Left colon (tissue), 2 donors: ENCODE measurements at places on chromosomes 2 and 18.
A peak's percentile ranks its signal among the peaks of the same experiment; 100 is the strongest.

GRCh38 chr2:13089971-13090370, 373.2 kb downstream of the TRIB2 start:
- DNase-seq: no peak

DNA sequence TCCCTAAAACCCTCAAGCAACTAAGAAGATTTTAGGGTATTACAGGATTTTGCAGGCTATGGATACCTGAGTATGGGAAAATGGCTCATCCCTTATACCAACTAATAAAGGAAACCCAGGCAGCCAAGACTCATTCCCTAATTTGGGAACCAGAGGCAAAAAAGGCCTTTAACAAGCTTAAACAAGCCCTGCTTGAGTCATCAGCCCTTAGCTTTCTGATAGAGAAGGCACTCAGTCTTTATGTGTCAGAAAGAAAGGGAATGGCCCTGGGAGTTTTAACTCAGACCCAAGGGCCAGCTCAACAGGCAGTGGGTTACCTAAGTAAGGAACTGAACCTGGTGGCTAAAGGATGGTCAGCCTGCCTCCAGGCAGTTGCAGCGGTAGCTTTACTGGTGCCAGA, 96.9 kb upstream of the RMP24 start:
- DNase-seq: no peak

DNA sequence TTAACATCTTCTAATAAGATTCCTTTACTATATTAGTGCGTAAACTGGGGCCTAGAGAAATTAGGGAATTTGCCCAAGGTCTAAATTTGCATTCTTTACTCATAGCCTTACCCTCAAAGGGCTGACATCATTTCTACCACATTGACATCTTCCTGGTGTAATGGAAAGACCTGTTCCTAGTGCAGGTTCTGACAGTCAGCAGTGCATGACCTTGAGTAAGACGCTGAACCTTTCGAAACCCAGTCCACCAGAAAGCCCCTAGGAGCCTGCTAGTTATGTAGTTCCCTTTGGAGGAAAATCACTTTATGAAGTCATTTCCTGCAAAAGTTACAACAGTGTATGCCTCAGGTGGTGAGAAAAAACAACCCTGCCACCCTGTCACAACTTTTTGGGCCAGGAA, 388.3 kb downstream of the TNS1 start:
- DNase-seq: no peak

DNA sequence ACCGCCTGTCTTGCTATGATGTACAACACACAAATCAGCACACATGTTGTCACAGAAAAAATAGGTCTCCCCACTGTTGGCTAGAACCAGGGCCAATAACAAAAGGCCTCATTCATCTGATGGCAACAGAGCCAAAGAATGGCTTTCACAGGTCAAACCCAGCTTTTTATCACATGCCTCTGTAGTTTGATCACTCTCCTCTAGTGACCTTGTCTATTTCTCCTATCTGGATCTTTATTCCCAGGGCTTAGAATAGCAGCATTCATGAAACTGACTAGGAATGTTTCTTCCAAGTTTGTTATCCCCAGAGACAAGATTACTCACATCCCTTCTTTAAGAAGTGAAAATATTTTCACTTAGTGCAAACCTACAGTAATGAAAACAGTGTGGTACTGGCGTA, 285.8 kb upstream of the GYPC start:
- DNase-seq: no peak

GRCh38 chr2:9380702-9381628, 42.4 kb downstream of the ITGB1BP1 start:
- DNase-seq: peak; percentile 35

GRCh38 chr2:16507655-16508489, 157.8 kb downstream of the CYRIA start:
- peak; percentile 27 for DNase-seq

- no peak for DNase-seq
These were observed 23.3 kb upstream of the ST3GAL5 start for GRCh38 chr2:85911814-85912692.

GRCh38 chr2:239397931-239398471, 2.8 kb downstream of the HDAC4 start:
- DNase-seq: no peak

- DNase-seq: no peak
These were observed 65.4 kb upstream of the ACAA2 start for GRCh38 chr18:49878567-49879270.

DNA sequence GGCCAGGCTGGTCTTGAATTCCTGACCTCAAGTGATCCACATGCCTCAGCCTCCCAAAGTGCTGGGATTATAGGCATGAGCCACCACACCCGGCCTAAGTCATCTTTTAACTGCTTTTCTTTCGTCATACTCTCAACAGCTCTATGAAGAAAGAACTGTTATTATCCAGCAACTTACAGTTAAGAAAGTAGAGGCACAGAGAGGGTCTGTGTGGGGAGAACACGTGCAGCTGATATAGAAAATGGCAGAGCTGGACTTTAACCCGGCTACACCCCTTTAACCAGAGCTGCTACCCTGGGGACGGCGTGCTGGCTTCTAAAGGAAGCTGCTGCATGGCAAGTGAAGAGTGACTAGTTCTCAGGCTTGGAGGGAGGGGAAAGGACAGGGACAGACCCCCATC, 25.5 kb downstream of the IGFBP2 start:
- DNase-seq: peak; percentile 21

- no peak for DNase-seq
These were observed 12.8 kb downstream of the PGAP1 start for GRCh38 chr2:196913691-196914090.

GRCh38 chr18:11999429-11999828, 18.1 kb downstream of the IMPA2 start:
- no peak for DNase-seq

GRCh38 chr2:48844417-48845155, 89.1 kb upstream of the LHCGR start:
- no peak for DNase-seq

GRCh38 chr2:165069151-165069550, 113.8 kb upstream of the SLC38A11 start:
- DNase-seq: no peak

- peak; percentile 82 for DNase-seq
These were observed at the start of gene MERTK for GRCh38 chr2:111897924-111898702. MERTK (plus strand) TSS chr2:111898607; CDS start chr2:111898736, 129 bp downstream.

DNA sequence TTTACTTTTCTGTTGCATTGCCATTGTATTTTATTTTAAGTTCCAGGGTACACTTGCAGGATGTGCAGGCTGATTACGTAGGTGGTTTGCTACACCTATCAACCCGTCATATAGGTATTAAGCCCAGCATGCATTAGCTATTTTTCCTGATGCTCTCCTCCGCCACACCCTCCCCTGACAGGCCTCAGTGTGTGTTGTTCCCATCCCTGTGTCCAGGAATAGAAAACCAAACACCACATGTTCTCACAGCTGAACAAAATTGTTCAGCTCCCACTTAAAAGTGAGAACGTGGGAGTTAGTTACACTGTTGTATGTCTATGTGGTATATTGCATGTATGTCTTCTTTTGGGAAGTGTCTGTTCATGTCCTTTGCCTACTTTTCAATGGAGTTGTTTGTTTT, 1631.7 kb downstream of the DPP10 start:
- DNase-seq: no peak

DNA sequence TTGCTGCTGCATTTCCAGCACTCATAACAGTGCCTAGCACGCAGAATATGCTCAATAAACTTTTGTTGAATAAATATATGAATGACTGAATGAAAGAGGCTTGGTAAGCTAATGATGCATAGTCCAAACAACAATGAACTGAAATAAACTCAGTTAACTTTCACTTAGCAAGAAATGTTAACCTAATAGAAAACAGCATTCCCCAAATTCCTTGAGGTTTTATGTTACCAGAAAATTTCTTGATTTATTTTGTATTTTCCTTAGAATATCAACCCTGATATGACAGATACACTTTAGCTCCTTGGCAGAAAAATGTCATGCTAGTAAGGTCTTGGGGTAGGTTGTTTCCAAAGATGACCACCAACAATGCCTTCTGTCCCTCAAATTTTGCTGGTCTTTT, 217.4 kb downstream of the KCNE4 start:
- no peak for DNase-seq

DNA sequence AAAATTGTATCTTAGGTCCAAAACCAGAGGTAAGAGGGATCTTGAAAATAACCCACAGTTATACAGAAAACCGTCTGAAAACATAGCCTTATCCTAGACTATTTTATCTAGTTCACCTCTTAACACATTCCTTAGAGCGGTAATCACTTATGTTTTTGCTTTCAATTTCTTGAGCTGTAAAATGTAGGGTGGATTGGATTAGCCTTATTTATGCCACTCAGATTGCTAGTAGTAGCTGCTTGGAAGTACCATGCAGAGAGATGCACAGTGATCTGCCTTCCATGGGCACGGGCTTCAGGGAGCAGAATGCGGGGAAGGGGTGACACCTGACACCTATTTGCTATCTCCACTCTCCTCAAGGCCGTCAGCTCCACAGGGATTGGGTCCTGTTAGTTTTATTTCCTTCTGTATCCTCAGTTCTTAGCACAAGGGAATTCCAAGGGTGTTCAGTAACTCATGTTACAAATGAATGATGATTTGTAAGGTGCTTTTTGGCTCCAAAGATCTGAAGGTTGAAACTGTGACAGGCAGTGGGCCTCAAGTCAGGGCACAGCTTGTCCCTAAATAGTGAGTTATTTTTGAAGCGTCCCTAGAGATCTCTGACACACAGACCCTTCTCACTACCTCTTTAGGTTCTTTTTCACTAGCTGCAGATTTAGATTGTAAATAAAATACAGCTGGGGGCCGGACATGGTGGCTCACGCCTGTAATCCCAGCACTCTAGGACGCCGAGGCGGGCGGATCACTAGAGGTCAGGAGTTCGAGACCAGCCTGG, 64.0 kb upstream of the PMAIP1 start:
- DNase-seq: no peak

GRCh38 chr2:29309090-29310029, 194.1 kb downstream of the CLIP4 start:
- no peak for DNase-seq

DNA sequence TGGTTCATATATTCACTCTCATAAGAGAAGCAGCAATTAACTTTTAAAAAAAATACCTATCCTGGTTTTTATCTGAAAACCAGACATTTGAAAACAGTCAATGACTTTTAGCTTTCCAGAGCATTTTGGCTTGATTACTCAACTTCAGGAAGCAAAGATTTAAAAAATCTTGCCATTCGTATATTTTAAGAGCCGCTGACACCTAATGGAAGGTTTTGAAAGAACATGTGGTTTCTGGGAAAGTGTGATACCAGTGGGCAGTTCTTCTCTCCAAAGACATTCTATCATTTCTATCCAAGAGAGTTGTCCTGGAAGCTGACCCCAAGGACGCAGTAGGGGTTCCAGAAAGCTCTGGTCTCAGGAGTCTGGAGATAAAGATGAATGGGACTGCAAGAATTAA, 234.7 kb downstream of the TTC32 start:
- no peak for DNase-seq

- no peak for DNase-seq
These were observed 61.9 kb downstream of the LHCGR start for GRCh38 chr2:48693645-48694044.

GRCh38 chr2:42117923-42118753, 51.0 kb upstream of the EML4 start:
- no peak for DNase-seq

DNA sequence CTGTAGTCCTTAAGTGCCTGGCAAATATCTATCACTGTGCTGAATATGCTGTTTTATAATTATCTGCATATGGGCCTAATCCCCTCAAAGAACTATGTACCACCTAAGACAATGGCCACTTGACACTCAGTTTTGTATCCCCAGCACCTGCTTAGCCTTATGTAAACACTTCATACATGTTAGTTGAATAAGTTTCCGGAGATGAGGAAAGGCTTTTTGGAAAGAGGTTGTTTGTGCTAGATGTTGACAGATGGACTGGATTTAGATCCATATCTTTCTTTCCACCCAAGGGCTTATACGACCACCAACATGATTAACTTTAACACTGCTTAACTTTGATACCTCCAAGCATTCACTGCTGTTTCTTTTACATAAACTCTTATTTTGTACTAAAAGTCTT, 63.3 kb downstream of the FAM228A start:
- DNase-seq: no peak

DNA sequence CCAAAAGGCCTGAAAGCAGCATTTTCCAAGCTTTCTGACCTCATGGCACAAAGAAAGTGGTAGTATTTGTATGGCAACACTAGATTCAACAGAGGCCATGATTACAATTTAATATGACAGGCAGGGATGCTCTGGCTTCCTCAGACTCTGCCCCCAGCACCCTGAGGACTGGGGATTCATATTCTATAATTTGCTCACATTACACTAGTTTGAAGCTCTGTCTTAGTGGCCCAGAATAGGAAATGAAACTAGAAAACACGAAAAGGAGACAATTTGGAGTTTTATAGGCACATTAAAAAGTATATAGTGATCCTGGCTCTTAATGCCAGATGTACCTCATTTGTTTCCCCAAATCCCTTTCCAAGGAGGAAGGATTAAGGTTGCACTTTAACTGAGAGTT, 173.0 kb upstream of the STK17B start:
- DNase-seq: no peak

- no peak for DNase-seq
These were observed 62.3 kb upstream of the SPAG16 start for GRCh38 chr2:213221957-213222356.

DNA sequence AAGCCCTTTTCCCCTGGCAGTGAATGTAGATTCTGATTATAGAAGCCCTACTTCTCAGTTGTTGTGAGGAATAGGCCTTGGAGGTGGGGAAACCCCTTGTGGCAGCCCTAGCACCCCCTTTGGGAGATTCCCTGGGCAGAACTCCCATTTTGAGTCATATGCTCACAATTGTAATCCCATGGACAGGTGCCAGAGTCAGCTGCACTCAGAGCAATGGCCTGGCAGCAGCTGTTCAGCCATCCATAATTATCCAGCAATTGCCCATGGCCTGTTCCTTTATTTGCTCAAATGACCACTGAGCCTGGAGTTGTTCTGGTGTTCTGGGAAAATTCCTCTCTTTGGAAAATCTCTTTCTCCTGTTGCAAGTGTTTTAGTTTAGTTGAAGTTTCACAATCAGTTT, 71.7 kb downstream of the PTRHD1 start:
- DNase-seq: peak; percentile 60

DNA sequence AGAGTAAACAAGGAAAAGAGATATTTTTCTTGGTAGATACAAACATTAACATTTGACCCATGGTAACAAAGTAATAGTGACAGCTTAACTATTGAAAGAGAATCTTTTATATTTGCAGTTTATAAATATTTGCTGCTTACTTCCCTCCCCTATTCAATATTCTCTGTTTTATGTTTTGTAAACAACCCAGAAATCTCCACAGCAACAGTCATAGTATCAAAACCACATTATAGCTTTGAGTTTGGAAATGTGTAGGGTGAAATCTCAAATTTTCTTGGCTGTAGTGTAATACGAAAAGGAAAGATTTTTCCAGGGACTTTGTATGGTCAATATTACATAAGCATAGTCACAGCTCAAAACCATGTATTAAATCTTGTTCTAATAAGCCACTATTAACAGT, 511.2 kb downstream of the METTL4 start:
- no peak for DNase-seq

- DNase-seq: no peak
These were observed 405.8 kb upstream of the SLC39A10 start for GRCh38 chr2:195251214-195251613.

- DNase-seq: no peak
These were observed 15.5 kb upstream of the CDC42EP3 start for GRCh38 chr2:37686792-37687526.

- DNase-seq: peak; percentile 97
These were observed at the start of gene CEP68 for GRCh38 chr2:65056215-65057053. CEP68 (plus strand) TSS chr2:65056416; CDS start chr2:65069445, 13,029 bp downstream.
